Activated naive CD8-positive, alpha-beta T cell treated with anti-CD3 and anti-CD28 coated beads for 36 hours (primary cell): ENCODE measurements at places on chromosomes 4 and X. TPM values are rescaled to one million over a fixed set of nuclear protein-coding genes. Genes with fewer than 3 reads are reported as not detected.

The TLR2 gene
- 1.2 TPM for total RNA-seq

The DSPP gene
- not detected for total RNA-seq

- no peak for DNase-seq
- H3K27me3 ChIP-seq: no peaks in the 10 kb centered on the region
Measured at GRCh38 chrX:74523224-74523623, 91.2 kb downstream of the RLIM start.

GRCh38 chrX:40298572-40299479 lies 201.1 kb upstream of the BCOR start:
- no peaks in the 10 kb centered on the region for H3K36me3 ChIP-seq
- no peak overlapping the region for H3K27ac ChIP-seq
- no peak for DNase-seq
- H3K4me1 ChIP-seq: peaks cover 5% of the 10 kb centered on the region
- H3K27me3 ChIP-seq: peaks cover 3% of the 10 kb centered on the region

- H3K36me3 ChIP-seq: no peaks in the 10 kb centered on the region
- H3K4me1 ChIP-seq: no peaks in the 10 kb centered on the region
- DNase-seq: no peak
Measured at GRCh38 chr4:60726779-60727178, 473.3 kb upstream of the ADGRL3 start.

DNA sequence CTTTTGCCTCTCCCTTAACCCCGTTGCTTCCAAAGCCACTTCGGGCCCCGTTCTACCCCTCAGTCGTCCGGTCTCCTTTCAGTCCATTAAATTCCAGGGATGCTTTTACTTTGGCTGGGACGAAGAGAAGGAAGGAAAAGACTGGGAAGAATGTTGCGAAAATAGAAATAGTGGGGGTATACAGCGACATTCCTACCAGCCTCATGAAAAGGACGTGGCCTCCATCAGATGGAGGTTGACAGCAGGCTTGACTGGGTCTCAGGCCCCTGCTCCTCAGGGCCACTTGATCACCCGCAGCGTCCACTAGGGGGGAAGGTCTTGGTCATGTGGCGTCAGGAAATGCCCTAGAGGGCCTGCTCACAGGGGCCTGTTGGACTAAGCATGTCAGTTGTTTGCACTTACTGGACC lies 657 bp upstream of the ANKRD50 start:
- peak; percentile 25 for DNase-seq
- peaks cover 7% of the 10 kb centered on the region for H3K4me1 ChIP-seq
- peak overlapping the region; percentile 79 for H3K4me3 ChIP-seq
- no peaks in the 10 kb centered on the region for H3K36me3 ChIP-seq

GRCh38 chr4:52312722-52313121 lies 261.6 kb downstream of the SPATA18 start:
- no peak overlapping the region for H3K4me3 ChIP-seq
- H3K27ac ChIP-seq: no peak overlapping the region

- no peak for DNase-seq
- H3K27ac ChIP-seq: no peak overlapping the region
- H3K4me1 ChIP-seq: peaks cover 4% of the 10 kb centered on the region
- H3K36me3 ChIP-seq: no peaks in the 10 kb centered on the region
- no peaks in the 10 kb centered on the region for H3K27me3 ChIP-seq
Measured at GRCh38 chr4:139810710-139811109, 145.1 kb downstream of the MGST2 start.

The KLHL13 gene
- total RNA-seq: 5.1 TPM

DNA sequence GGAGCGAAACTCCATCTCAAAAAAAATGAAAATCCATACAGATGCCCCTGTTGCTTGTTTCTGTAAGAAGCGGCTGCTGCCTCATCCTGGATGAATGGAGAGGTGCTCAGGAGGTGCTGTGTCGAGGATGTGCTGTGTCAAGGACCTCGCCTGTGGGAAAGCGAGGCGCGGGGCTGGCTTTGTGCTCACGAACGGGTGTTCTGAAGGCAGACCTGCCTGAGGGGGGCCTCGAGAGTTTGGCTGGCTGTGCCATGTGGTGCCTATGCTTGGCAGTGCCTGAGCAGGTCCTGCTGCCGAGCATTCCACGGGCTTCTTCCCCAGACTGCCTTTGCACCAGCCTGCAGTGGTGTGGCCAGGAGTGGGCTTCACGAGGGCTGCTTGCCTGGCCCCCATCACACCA lies 61.5 kb downstream of the NSD2 start:
- DNase-seq: no peak
- no peak overlapping the region for H3K4me3 ChIP-seq
- H3K4me1 ChIP-seq: no peaks in the 10 kb centered on the region
- H3K36me3 ChIP-seq: peaks cover 28% of the 10 kb centered on the region
- no peaks in the 10 kb centered on the region for H3K27me3 ChIP-seq

DNA sequence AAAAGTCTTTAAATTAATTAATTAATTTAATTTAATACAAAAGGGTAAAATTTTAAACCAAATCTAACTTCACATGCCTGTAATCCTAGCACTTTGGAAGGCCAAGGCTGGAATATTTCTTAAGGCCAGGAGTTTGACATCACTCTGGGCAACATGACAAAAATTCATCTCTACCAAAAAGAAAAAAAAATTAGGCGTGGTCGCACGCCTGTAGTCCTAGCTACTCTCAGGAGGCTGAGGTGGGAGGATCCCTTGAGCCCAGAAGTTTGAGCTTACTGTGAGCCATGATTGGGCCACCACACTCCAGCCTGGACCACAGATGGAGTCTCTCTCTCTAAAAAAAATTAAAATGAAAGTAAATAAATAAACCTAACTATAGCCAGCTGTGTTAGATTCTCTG lies 39.2 kb upstream of the ANTXR2 start:
- H3K27ac ChIP-seq: no peak overlapping the region
- no peaks in the 10 kb centered on the region for H3K4me1 ChIP-seq
- DNase-seq: no peak
- H3K27me3 ChIP-seq: peaks cover 3% of the 10 kb centered on the region

GRCh38 chr4:80461412-80461811 lies 125.9 kb downstream of the CFAP299 start:
- H3K4me3 ChIP-seq: no peak overlapping the region
- DNase-seq: no peak
- peaks cover 15% of the 10 kb centered on the region for H3K4me1 ChIP-seq

GRCh38 chrX:71541210-71542022 lies 8.5 kb downstream of the OGT start:
- DNase-seq: no peak
- H3K27ac ChIP-seq: peak overlapping the region; percentile 90
- H3K4me1 ChIP-seq: peaks cover 52% of the 10 kb centered on the region
- H3K4me3 ChIP-seq: peak overlapping the region; percentile 75
- no peaks in the 10 kb centered on the region for H3K27me3 ChIP-seq
- H3K36me3 ChIP-seq: peaks cover 83% of the 10 kb centered on the region

- H3K36me3 ChIP-seq: no peaks in the 10 kb centered on the region
- H3K4me3 ChIP-seq: no peak overlapping the region
- peaks cover 11% of the 10 kb centered on the region for H3K4me1 ChIP-seq
- H3K27ac ChIP-seq: no peak overlapping the region
Measured at GRCh38 chr4:41885456-41885855, 49.8 kb upstream of the TMEM33 start.

DNA sequence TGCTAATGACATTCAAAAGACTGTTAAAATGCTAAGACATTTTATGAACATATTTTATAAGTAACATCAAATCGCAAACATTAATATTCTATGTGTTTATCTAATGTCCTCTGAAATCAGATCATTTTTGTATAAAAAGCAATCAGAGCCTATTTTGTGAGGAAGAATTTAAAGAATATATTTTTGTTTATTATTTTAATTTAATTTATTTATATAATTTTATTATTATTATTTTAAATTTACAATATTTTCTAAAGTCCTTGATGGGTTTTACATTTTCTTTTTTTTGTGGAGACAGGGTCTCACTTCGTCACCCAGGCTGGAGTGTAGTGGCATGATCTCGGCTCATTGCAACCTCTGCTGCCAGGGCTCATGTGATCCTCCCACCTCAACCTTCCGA lies 262.8 kb downstream of the EPHA5 start:
- DNase-seq: no peak
- no peaks in the 10 kb centered on the region for H3K27me3 ChIP-seq
- H3K4me3 ChIP-seq: no peak overlapping the region
- no peak overlapping the region for H3K27ac ChIP-seq
- no peaks in the 10 kb centered on the region for H3K4me1 ChIP-seq

GRCh38 chr4:85747882-85748491 lies 273.0 kb downstream of the ARHGAP24 start:
- no peak overlapping the region for H3K27ac ChIP-seq
- no peak for DNase-seq
- no peak overlapping the region for H3K4me3 ChIP-seq
- peaks cover 8% of the 10 kb centered on the region for H3K27me3 ChIP-seq
- H3K36me3 ChIP-seq: no peaks in the 10 kb centered on the region

DNA sequence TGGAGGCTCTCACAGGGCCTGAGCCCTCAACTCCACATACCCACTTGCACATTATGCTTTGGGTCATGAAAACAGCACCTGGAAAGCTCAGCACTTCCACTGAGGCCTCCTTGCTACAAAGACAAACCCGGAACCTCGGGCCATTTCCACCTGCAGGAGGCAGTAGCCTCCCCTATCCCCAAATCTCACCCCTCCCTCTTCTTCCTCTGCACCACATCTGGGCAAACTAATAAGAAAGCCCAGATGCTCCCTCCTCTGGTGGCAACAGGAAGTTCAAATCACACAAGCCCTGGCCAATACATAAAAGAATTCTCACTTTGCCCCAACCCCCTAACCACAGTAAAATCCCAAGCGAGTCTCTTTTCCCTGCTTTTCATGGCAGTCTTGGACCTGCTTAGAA lies 136.4 kb downstream of the MAPK10 start:
- no peaks in the 10 kb centered on the region for H3K4me1 ChIP-seq
- no peak overlapping the region for H3K4me3 ChIP-seq
- H3K27ac ChIP-seq: no peak overlapping the region
- no peaks in the 10 kb centered on the region for H3K27me3 ChIP-seq
- no peak for DNase-seq

GRCh38 chr4:66591968-66592367 lies 921.7 kb upstream of the EPHA5 start:
- no peaks in the 10 kb centered on the region for H3K36me3 ChIP-seq
- no peaks in the 10 kb centered on the region for H3K27me3 ChIP-seq
- no peak overlapping the region for H3K27ac ChIP-seq
- no peak for DNase-seq
- H3K4me3 ChIP-seq: no peak overlapping the region

GRCh38 chr4:40214661-40215418 lies 18.0 kb downstream of the RHOH start:
- peaks cover 94% of the 10 kb centered on the region for H3K36me3 ChIP-seq
- H3K27ac ChIP-seq: peak overlapping the region; percentile 93

The RADX gene
- 10.1 TPM for total RNA-seq

GRCh38 chr4:6674500-6675149 lies 19.1 kb upstream of the S100P start:
- peaks cover 50% of the 10 kb centered on the region for H3K4me1 ChIP-seq
- no peaks in the 10 kb centered on the region for H3K27me3 ChIP-seq
- H3K4me3 ChIP-seq: peak overlapping the region; percentile 90

- no peak overlapping the region for H3K27ac ChIP-seq
- DNase-seq: no peak
- no peaks in the 10 kb centered on the region for H3K36me3 ChIP-seq
- no peaks in the 10 kb centered on the region for H3K4me1 ChIP-seq
Measured at GRCh38 chr4:145680902-145681301, 956 bp downstream of the C4orf51 start.

- no peak overlapping the region for H3K4me3 ChIP-seq
- peaks cover 2% of the 10 kb centered on the region for H3K36me3 ChIP-seq
- no peaks in the 10 kb centered on the region for H3K27me3 ChIP-seq
Measured at GRCh38 chr4:8419222-8420041, 21.1 kb downstream of the ACOX3 start.

DNA sequence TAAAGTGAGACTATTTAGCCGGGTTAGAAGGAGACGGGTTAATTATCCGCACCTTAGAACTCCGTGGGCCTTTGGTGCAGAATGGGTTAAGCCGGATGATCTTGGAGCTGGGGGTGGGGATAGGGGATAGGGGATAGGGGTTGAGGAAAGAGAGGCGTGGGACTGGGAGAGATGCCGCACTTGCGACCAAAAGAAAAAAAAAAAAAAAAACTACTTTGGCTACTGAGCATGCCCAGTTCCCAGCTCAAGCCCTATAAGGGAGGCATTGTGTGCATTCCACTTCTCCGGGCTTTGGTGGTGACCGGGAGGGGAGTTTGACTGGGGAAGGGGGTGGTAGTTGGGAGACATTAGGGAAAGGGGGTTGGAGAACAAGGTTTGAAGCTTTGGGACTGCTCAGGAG lies at the start of gene SLITRK4:
Gene SLITRK4 (minus strand): TSS at position 187 of the 400 bp plus-strand sequence. CDS start 4,993 bp downstream, outside the sequence.
- no peak within 1 kb of the TSS for H3K27ac ChIP-seq
- H3K4me1 ChIP-seq: no peaks in the 10 kb centered on the region
- no peak within 1 kb of the TSS for H3K4me3 ChIP-seq
- peaks cover 37% of the 10 kb centered on the region for H3K27me3 ChIP-seq

The FTSJ1 gene
- total RNA-seq: 98.7 TPM

GRCh38 chrX:124665621-124666400 lies 319.4 kb downstream of the SH2D1A start:
- no peaks in the 10 kb centered on the region for H3K27me3 ChIP-seq
- no peak for DNase-seq
- H3K4me3 ChIP-seq: no peak overlapping the region
- H3K4me1 ChIP-seq: peaks cover 3% of the 10 kb centered on the region

The HMX1 gene
- total RNA-seq: not detected

The CLCN4 gene
- total RNA-seq: 0.38 TPM

The CLCN3 gene
- 20.8 TPM for total RNA-seq

The ARHGEF38 gene
- total RNA-seq: not detected

DNA sequence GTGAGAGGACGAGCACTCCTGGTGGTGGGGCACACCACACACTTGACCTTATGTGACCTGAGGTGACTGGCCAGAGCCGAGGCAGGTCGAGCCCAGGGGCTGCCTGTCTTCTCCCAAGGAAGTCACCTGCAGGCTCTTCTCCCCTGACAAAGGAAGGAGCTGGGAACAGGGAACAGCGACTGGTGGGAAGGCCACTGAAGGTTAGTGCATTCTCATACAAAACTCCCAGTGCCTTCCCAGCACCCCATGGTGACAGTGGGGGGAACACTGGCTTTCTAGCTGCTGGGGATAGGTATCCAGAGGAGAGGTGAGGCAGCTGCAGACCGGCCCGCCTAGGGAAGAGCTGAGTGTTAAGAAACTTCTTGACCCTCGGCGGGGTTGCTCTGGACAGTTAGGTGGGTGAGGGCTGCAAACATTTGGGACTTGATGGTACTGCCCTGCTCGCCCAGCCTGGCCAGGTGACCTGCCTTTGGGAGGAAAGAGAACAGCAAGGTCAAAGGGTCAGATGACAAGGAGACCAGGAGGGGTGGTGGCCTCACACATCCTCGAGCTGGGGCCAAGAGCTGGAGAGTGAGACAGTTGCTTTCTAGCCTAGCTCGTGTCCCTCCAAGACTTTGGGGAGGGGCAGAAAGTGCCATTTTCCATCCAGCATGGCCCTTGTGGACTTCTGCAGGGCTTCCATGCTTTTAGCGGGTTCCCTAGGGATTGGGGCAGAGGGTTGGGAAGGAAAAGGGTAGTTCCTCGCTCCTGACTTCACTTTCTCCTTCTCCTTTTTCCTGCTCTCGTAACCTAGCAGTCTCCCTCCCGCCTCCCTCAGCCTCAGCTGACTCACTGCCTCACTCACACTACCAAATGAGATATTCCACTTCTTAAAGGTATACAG lies 2.7 kb downstream of the NALF2 start:
- no peak overlapping the region for H3K27ac ChIP-seq
- H3K27me3 ChIP-seq: peaks cover 47% of the 10 kb centered on the region
- H3K4me1 ChIP-seq: peaks cover 2% of the 10 kb centered on the region
- no peaks in the 10 kb centered on the region for H3K36me3 ChIP-seq
- no peak overlapping the region for H3K4me3 ChIP-seq

The SLITRK2 gene
- not detected for total RNA-seq

- H3K4me1 ChIP-seq: no peaks in the 10 kb centered on the region
- no peak overlapping the region for H3K27ac ChIP-seq
- H3K4me3 ChIP-seq: no peak overlapping the region
- H3K27me3 ChIP-seq: no peaks in the 10 kb centered on the region
- no peak for DNase-seq
- peaks cover 3% of the 10 kb centered on the region for H3K36me3 ChIP-seq
Measured at GRCh38 chr4:120939693-120940092, 17.2 kb upstream of the PRDM5 start.
